ENCODE measurements at places on chromosomes 3 and 15.

GRCh38 chr15:68770216-68770615 lies 50.5 kb downstream of the ANP32A start:
- no peak for DNase-seq

GRCh38 chr15:22845289-22845900 lies 6.9 kb downstream of the NIPA2 start:
- DNase-seq, result no peak

DNA sequence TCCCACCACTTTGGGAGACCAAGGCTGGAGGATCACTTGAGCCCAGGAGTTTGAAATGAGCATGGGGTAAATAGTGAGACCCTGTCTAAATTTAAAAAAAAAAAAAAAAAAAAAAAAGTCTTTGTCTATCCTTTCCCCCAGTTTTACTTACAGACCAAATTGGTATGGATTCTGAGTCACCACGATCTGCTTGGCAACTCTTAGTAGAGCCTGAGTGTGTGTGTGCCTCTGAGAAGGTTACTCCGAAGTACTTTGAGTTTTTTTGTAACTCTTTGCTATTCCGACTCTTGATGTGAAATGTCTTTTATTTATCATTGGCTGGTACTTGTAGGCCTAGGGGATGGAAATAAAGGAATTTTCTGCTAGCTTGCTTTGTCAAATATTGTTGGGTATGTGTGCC lies 63.3 kb downstream of the RBM6 start:
- no peak for DNase-seq

- no peak for DNase-seq
These were observed 33.0 kb downstream of the KY start for GRCh38 chr3:134617608-134618477.

- no peak for DNase-seq
These were observed 44.7 kb upstream of the C2CD4B start for GRCh38 chr15:62209821-62210220.

- no peak for DNase-seq
These were observed 30.9 kb downstream of the ARNT2 start for GRCh38 chr15:80434926-80435720.

DNA sequence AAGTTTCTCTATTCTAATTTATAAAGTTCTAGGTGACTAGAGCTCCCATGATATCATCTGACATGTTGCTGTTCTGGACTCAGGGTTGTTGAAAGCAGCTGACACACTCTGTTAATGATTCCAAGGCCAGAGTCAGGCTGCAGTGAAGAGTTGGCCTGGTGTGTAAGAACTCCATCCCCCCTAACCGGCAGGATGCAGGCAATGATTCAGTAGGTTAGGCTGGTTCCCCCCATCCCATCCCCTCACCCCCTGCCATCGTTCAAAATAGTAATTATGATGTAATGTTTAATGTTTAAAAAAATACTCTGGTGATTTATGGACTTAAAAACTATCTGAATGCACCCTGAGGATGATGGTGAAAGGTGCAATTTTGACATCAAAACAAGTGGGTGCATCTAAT lies 4.6 kb upstream of the TRIM71 start:
- DNase-seq, result no peak

DNA sequence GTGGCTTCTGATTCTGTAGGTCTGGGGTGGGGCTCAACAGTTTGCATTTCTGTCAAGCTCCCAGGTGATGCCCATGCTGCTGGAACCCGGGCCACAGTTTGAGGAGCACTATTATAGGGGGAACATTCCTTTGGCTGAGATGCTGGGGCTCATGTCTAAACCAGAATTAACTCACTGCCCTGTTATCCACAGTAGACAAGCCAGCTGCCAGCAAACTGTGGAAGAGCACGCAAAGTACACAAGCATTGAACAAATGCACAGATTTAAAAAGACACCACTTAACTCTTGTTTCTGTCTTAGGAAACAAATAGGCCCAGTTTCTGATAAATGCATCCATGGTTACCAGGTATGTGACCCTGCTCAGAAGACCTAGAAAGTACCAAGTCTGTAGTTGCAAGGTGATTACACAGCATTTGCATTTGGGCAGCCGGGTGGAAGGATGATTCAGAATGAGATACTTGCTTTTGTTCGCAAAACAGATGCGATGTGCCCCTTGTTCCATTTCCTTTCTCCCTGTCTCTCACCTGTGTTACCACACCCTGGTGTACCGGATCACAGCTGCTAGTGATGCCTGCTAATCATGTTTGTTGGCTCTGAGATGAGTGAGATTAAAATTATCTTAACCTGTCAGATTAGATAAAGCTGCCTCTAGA lies 12.4 kb downstream of the GYG1 start:
- no peak for DNase-seq

- DNase-seq, result no peak
These were observed 265.4 kb upstream of the LYSMD4 start for GRCh38 chr15:99998661-99999101.

- no peak for DNase-seq
These were observed 184.9 kb upstream of the LRRC3B start for GRCh38 chr3:26437678-26438077.

GRCh38 chr3:53550005-53550620 lies 55.7 kb downstream of the CACNA1D start:
- no peak for DNase-seq

GRCh38 chr15:47504624-47505256 lies 212.6 kb upstream of the SEMA6D start:
- no peak for DNase-seq

- DNase-seq, result peak; percentile 56
These were observed 1.8 kb downstream of the DIPK2A start for GRCh38 chr3:143973259-143974021.

DNA sequence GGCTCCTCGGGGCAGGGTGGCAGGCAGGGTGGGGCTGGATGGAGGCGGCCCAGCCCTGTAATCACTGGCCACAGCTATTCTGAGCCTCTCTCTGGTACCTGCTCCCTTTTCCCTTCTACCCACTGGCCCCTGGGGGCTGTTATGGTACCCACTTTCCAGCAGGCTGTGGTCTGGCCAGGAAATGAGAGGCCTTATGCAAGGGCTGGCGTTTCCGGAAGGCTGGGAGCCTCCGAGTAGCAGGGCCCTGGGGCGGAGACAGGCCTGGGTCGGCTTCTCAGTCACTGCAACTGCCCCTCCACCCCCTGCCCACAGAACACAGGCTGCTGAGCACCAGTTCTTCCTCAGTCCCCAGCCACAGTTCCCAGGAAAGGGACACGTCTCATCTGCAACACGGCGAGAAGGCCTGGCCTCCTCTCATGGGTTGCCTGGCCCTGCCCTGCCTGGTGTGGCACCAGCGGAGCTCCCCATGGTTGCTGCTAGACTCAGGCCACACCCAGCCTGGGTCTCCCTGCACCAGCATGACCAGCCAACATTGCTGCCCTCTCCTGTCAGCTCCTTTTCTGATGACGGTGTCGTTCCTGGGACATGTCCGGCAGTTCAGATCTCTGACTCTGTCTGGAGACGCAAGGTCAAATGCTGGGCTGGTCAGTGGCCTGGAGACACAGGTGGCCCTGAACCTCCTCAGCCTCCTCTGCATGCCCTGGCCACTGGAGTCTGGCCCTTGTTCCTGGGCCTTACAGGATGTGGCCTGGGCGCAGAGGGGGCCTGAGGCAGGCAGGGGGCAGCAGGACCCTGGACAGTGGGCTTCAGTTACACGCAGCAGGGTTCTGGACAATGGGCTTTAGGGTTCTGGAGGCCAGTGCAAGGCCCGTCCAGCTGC lies 6.5 kb downstream of the CHST13 start:
- DNase-seq, result no peak

- peak; percentile 24 for DNase-seq
These were observed 90.2 kb downstream of the CERS3 start for GRCh38 chr15:100438570-100438969.

DNA sequence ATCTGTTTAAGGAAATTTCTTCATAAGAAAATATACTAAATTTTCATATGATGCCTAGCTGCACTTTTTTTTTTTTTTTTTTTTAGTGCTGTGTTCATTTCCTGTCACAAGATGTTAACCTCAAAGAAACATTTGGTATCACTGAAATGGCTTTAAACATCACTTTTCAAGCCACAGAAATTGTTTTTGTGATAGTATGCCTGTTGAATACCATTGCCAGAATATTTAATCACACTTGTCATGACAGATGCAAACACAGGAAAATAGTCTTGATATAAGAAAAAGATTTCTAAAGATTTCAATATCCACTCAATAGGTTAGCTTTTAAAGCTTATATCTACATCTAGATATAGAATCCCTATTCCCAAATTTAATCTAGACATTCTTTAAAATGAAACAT lies 608.5 kb upstream of the AGTR1 start:
- no peak for DNase-seq

- no peak for DNase-seq
These were observed 165.3 kb downstream of the GOLIM4 start for GRCh38 chr3:167930453-167930852.

DNA sequence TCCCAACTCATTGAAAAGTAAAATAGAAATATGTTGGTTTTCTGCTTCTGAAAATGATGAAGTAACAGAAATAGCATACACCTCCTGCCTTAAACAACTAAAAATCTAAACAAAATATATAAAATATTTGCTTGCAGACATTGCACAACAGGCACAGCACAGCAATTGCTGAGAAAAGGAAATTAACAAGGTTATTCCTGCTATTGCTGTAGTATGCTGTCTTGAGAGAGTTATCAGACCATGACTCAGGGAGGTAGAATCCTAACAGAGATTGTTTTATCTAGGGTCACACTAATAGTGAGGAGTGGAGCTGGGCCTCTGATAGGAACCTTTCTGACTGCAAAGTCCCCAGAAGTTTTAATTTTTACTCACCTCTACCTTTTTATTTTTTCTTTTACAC lies 72.6 kb downstream of the ZBTB20 start:
- DNase-seq, result no peak

- no peak for DNase-seq
These were observed 28.8 kb downstream of the CGNL1 start for GRCh38 chr15:57405133-57405532.

GRCh38 chr3:119639494-119640350 lies 20.7 kb downstream of the POPDC2 start:
- no peak for DNase-seq

DNA sequence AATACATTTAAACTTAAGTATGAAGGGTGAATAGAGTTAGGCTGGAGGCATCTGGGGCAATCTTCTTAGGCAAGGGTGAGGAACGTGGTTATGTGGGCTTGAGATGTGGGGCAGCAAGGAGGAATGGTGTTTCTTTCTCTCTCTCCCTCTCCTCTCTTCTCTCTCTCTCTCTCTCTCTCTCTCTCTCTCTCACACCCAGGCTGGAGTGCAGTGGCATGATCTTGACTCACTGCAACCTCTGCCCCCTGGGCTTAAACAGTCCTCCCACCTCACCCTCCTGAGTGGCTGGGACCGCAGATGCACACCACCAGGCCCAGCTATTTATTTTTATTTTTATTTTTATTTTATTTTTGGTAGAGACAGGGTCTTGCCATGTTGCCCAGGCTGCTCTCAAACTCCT lies 4.0 kb upstream of the MGA start:
- no peak for DNase-seq

- no peak for DNase-seq
These were observed 65.0 kb downstream of the FRMD4B start for GRCh38 chr3:69320871-69321271.

- no peak for DNase-seq
These were observed 26.5 kb upstream of the FBXL2 start for GRCh38 chr3:33250712-33251111.

- no peak for DNase-seq
These were observed 158.5 kb upstream of the PFN2 start for GRCh38 chr3:150129166-150129565.

DNA sequence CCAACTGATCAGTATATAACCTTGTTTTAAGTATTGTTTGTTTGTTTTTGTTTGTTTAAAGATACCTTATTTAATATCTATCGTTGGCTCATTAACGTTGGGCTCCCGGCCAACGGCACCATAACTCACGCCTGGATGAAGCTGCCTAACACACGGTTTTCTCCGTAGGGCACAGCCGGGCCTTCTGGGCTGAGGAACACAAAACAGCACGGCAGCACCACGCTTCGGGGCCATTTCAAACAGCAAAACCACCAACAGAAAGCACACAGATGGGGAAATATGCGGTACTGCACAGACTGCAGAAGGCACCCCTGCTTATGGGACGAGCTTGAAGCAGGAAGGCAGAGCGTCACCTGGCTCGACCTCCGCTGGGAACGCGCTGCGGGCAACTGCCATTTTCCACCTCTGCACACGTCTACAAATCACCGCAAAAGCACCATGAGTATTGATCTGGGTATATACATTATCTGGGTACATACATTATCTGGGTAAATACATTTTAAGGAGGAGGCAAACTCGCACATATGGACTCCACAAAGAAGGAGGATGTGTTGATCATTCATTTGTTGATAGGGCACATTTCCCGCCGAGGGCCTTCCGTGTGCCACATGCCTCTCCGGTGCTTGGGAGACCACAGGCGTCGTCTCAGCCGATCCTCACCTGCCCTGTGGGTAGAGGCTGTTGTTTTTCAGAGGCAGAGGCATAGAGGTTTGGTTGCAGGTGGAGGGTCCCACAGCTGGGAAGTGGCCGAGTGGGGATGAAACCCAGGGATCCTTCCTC lies 123.7 kb upstream of the ATP2B2 start:
- DNase-seq, result no peak

DNA sequence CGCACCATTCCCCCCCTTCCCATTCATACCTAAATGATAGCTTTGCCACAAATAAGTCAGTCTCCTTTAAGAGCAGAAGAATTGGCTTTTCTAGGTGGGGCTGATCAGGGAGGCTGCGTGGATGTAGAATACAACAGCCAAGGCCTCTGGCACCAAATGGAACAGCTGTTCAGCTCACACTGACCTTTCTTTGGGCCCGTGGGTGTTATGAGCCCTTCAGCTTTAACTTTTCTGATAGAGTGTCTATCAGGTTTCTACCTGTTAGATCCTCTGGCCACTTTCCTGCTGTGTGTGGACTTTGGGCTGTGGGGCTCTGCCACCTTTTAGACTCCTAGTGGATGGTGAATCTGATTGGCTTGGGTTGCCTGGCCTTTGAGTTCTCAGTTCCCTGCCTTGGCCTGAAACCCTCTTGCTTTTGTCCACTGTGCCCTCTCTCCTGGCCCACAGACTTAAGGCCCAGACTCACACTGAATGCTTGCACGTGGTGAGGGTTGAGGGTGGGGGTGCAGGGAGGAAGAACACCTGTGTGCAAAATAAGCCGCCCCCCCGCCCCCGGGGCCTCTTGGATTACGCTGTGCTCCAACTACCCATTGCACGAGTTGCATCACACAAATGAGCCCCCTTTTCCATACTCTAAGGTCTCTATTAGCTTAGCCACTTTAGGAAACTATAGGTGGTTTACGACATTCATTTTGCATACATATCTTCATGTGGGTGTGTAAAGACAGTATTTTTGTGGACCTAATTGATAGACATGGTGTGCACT lies 1.3 kb upstream of the RFX7 start:
- DNase-seq, result peak; percentile 38

- no peak for DNase-seq
These were observed 3.5 kb downstream of the ST6GAL1 start for GRCh38 chr3:186933816-186934215.

GRCh38 chr3:50122071-50122470 lies 33.1 kb upstream of the SEMA3F start:
- no peak for DNase-seq

Measured in stimulated activated CD4-positive, alpha-beta T cell treated with anti-CD3 and anti-CD28 coated beads, Interleukin-4, amount 100 ng/mL, for 4 hours (primary cell).